ENCODE measurements at places on chromosomes 13 and 19.

DNA sequence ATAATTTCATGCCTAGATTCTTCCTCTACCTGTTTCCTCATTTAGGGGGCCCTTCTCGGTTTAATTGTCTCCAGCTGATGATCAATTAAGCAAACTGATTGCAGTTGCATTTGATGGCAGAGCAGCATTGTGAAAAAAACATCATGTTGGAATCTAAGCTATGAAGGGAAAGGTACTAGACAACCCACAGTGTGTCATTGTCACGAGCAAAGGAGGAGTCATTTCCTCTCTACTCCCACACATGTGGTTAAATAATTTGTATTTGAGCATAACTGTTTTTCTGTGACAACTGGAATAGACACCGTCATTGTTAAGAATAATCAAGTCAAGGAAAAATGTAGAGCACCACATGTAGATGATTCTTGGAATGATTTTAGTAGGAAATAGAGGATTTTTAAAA, 240.3 kb downstream of the DCT start:
- no peak for DNase-seq

- no peak for DNase-seq
Observed at GRCh38 chr13:44368599-44369368, 4.8 kb upstream of the SERP2 start.

DNA sequence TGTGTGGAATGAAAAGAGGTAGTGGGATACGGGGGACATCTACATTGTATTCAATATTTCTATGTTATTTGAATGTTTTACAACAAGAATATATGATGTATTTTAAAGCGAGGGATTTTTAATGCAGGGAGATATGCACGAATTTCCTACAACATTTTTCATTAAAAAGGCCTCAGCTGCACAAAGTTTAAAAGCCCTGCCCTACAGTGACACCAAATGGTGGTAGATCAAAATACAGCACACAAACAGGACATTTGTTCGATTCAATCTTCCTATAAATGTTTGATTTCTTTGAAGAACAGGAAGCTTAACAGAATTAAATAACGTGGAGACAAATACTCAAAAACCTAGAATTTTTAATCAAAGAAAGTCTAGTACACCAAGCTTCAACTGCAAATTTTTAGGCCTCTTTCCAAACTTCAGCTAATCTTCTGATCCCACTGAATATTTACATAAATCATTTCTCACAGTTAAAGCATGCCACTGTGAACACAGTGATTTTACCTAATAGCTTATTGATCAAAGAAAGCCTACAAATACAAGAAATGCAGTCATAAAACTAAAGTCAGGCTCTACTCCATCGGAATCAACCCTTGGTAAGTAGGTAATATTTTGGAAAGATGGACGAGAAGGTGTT, 257.2 kb downstream of the DIAPH3 start:
- DNase-seq: no peak

- DNase-seq: no peak
Observed at GRCh38 chr13:67147342-67148133, 82.6 kb downstream of the PCDH9 start.

- DNase-seq: no peak
Observed at GRCh38 chr19:46211201-46211881, 18.2 kb upstream of the IGFL1 start.

DNA sequence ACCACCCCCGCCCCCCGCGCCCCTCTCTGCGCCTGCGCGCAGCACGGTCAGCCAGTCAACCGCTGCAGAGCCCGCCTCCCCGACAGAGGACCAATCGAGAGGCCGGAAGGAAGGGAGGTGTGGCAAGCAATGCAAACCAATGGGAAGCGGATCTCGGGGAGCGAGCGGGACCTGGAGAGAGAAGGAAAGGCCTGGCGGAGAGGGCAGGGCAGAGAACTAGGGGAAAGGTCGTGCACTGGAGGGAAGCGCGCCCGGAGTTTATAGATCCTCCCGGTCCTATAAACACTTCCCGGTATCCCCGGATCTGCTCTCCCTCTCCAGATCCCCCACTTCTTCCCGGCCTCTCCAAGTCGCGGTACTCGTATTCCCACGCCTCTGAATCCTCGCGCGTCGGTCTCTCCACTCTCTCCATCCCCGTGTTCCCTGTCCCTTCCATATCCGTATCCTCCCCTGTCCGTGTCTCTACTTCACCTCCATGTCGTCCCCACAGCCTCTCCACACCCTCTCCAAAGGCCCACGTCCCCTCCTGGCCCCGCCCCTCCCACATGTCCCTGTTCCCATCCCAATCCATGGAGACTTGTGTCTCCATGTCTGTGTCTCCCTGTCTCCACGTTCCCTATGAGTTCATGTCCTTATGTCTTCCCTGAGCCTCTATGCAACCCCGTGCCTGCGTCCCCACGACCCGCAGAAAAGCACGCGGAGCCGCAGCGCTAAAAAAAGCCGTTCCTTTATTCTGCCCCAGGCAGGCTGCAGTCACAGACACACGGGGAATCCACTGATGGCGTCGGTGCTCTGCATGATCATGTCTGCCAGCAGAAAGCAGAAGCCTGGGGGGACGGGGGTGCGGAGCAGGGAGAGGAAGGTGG, 434 bp upstream of the ETFB start:
- DNase-seq: peak; percentile 95

GRCh38 chr19:5593343-5594255, 25.8 kb upstream of the TINCR start:
- DNase-seq: no peak

- no peak for DNase-seq
Observed at GRCh38 chr13:47251771-47252170, 354.9 kb upstream of the HTR2A start.

- no peak for DNase-seq
Observed at GRCh38 chr13:36858290-36858689, 39.3 kb downstream of the RFXAP start.

- no peak for DNase-seq
Observed at GRCh38 chr19:33405553-33406461, 32.3 kb downstream of the CEBPG start.

DNA sequence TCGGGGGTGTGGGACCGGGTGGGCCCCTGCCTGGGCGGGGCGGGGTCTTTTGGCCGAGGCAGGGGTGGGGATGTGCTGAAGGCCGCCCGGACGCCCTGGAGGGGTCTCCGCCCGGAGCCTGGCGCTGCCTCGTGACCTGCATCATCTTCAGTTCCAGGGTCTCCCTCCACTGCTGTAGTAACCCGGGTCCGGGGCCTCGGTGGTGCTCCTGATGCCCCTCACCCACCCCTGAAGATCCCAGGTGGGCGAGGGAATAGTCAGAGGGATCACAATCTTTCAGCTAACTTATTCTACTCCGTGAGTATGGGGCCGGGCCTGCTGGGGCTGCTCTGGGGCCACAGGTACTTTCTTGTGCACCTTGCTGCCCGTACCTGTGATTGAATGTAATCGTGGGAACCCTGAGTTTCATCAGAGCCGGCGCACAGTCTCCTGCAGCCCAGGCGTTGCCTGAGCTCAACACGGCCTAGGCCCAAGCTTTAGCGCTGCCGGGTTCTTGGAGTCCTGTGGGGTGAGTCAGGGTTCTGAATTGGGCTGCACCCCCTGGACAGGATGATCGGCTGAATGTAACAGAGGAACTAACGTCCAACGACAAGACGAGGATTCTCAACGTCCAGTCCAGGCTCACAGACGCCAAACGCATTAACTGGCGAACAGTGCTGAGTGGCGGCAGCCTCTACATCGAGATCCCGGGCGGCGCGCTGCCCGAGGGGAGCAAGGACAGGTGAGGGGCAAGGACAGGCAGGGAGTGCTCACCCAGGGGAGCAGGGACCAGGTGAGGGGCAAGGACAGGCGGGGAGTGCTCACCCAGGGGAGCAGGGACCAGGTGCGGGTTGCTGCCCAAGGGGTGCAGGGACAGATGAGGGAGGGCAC, 10.5 kb downstream of the PEAK3 start:
- DNase-seq: no peak

GRCh38 chr13:28651810-28652401, 7.0 kb upstream of the POMP start:
- no peak for DNase-seq

GRCh38 chr19:54644056-54644455, 13.8 kb downstream of the LILRB1 start:
- no peak for DNase-seq

DNA sequence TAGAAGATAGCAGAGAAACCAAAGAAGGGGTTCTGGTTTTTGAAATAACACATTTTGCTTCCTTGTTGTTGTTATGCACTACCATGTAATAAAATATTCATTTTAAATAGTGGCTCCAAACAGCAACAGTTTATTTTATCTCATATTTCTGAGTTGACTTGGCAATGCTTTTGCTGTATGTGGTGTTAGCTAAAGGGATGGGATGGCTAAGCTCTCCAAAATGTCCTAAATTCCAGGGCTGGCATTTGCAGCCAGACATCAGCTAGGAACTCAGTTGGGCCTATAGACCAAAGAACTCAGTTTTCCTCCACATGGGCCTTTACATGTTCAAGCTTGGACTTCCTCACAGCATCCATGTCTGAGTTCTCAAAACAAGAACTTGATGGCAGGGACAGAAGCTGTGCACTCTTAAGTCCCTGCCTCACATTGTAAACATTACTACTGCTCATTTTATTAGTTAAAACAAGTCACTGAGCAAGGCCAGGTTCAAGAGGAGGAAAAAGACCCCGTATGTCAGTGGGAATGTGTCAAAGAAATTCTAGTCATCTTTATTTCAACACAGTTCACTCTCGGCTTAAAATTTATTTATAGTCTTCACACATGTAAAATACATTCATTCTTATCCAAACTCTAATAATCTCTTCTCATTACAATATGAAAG, 819.3 kb upstream of the PCDH20 start:
- no peak for DNase-seq

- DNase-seq: no peak
Observed at GRCh38 chr13:105485081-105485480, 1050.4 kb downstream of the EFNB2 start.

GRCh38 chr13:86841264-86841663, 829.9 kb upstream of the SLITRK5 start:
- no peak for DNase-seq

Measured in GM12892 (cell line).